ENCODE measurements at places on chromosomes 1 and 21.

DNA sequence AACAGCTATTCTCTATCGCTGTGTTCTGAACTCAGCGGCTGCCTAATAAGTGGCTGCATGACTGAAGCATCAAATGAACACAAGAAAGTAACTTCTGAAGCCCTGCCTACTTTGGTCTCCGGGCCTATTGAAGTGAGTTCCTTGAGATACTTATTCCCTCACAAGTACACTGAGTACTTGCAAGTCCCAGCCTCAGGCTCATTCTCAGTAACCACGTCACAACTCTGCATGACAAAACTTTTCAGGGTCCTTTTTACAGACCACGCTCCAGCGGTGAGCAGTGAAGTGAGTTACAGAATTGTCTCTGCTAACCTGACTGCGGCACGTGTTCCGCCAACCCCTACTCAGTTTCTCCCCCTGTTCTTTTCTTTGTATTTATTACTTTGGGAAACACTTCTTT, 1342.7 kb upstream of the ADGRL4 start:
- DNase-seq = no peak

GRCh38 chr21:17602874-17603273, 9.8 kb downstream of the BTG3 start:
- no peak for DNase-seq

DNA sequence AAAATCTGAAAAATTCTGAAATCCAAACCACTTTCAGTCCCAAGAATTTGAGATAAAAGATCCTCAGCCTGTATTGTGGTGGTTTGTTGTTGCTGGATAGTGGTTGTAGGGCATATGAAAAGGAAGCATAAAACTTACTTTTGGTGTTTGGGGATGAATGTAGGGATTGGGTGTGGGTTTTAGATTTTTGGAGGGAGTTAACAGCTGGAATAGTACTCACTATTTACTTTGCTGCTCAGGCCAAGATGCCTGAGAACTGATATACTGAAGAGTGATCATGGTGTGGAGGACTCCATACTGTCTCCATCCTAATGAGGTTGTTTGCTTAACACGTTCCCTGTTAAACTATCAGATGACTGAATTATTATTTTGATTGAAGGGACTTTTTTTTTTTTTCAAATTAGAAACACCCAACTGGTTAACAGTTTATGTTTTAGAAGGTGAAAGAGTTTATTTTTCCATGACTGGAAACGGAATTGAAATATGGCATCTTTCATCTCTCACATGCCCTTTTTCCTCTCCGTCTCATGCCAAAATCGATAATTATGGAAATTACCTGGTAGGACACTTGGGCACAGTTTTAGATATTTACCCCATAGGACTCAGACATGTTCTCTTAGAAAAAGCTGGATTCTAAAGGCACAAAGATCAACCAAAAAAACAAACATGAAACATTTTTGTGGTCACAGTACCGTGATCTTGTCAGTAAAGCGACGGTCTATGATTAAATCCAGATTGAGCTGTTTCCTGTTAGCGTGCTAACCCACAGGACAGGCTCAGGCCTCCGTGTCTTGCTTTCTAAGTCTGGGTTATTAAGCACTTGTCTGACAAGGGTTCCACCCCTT, 37.3 kb downstream of the RGL1 start:
- DNase-seq = peak; percentile 4

DNA sequence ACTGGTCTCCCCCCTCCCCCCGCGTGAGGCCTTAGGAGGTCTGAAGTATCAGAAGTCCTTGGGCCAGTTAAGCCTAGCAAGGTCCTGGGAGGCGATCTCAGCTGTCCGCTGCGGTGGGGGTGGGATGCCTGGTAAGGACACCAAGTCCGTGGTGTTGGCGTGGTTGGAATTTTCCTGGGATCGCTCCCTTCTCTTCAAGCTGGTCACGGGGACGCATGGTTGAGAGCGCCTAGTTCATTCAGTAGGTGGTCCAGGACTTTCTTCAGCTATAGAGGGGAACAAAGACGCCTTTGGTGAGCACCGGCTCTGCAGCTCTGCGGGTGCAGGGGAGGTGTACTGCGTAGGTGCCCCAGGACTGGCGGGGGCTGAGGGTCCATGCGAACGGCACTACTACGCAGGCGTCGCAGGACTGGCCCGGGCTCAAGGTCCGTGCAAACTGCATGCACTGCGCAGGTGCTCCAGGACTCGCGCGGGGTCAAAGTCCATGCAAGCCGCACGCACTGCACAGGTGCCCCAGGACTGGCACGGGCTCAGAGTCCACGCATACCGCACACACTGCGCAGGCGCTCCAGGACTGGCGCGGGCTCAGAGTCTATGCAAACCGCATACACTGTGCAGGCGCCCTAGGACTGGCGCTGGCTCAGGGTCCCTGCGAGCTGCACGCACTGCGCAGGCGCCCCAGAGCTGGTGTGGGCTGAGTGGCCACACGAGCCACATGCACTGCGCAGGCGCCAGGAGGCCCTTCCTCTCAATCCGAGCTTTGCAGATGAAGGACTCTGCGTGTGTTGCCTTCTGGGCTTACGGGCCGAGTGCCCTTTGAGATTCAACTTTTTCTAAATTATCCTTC, 36.6 kb upstream of the HMGN1 start:
- DNase-seq = peak; percentile 45

All from activated CD4-positive, alpha-beta T cell treated with anti-CD3 and anti-CD28 coated beads, Interleukin-2, amount 50 U/mL, for 1 hour (primary cell).